Smooth muscle cell of the brain vasculature (primary cell): ENCODE measurements at places on chromosomes 5 and 9.
A peak's percentile ranks its signal among the peaks of the same experiment; 100 is the strongest.

- DNase-seq, result no peak
Measured at GRCh38 chr9:74858751-74859414, 28.8 kb downstream of the TRPM6 start.

- DNase-seq, result no peak
Measured at GRCh38 chr9:19108038-19108437, 5.3 kb upstream of the HAUS6 start.

DNA sequence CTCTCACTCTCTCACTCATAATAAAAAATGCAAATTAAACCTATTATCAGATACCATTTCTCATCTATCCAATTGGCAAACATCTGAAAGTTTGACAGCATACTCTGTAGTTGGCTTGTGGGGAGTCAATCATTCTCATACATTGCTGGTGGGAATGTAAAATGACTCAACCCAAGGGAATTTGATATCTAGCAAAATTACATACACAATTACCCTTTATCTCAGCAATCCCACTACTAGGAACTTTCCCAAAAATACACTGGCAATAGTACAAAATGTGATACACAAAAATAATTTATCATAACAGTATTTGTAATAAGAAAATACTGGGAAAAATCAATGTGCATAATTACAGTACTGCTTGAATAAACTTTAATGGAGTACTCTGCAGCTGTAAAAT lies 731.3 kb downstream of the DTWD2 start:
- DNase-seq, result no peak

DNA sequence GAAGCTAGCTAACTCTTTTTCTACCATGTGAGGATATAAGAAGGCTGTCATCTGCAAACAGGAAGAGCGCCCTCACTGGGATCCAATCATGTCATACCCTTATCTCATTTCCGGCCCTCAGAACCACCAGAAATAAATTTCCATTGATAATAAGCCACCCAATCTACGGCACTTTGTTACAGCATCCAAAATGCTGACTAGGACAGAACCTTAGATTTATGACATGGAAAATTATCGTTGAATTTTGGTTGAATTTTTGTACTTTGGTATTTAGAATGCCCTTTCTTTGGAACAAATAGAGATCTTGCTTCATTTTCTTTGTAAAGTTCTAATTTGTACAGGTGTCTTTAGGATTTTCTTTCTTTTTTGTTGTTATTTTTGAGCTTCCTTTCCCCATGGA lies 53.3 kb upstream of the CYLC2 start:
- no peak for DNase-seq

- no peak for DNase-seq
Measured at GRCh38 chr5:146947181-146947941, 68.8 kb upstream of the PPP2R2B start.

- DNase-seq, result no peak
Measured at GRCh38 chr5:31270396-31270795, 76.9 kb downstream of the CDH6 start.

- DNase-seq, result peak; percentile 82
Measured at GRCh38 chr9:86983620-86984259, 36.4 kb upstream of the GAS1 start.

DNA sequence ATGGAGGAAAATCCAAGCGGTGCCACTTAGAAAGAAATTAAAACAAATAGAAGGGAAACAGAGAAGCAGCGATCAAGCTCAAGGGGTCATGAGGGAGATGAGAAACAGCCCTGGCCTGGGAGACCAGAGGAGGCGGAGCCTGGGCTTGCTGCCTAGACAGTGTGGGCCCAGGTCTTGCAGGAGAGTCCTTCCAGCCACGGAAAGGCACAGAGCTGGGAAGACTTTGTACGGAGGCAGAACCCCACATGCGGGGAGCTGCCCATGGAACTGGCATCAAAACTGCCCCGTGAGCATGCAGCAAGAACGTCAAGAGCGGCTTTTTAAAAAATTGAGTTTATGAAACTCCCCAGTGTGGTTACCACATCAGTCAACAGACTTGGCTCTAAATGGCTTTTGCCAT lies 119.4 kb downstream of the IRX1 start:
- DNase-seq, result no peak

DNA sequence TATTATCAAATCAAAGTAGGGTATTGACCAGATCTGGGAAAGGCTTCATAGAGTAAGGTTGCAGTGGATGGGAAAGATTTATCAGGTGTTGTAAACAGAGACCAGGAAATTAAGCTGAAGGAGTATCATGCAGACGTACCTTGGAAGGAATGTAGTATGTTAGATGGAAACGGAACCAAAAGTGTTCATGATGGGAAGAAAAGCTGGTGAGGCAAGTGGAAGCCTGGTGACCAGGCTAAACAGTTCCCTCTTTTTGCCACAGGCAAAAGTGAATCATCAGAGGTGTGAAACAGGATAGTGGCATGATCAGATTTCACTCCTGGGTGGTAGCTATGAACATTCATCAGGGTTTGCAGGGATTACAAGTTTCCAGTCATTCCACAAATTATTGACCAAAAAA lies 780.1 kb upstream of the DMAC1 start:
- DNase-seq, result no peak

GRCh38 chr5:160269017-160269416 lies 39.7 kb downstream of the FABP6 start:
- peak; percentile 26 for DNase-seq

- DNase-seq, result peak; percentile 15
Measured at GRCh38 chr9:2570615-2571479, 50.7 kb upstream of the VLDLR start.

DNA sequence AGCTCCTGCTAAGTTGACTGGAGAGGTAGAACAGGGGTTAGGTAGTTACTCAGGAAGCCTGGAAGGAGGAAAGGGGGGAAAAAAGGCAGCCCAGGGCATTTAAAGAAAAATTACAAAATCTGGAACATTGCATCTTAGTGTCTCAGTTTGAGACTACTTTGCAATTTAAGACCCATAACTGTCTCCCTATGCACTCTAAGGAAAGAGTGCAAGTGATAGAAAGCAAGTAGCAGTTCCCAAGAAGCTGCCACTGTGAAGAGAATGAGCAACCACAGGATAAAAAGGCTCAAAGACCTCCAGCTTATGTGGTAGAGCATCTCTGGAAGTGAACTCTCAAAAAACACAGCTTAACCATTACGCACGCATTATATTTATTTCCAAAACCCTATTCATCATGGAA lies 141.8 kb downstream of the SLCO4C1 start:
- DNase-seq, result no peak

DNA sequence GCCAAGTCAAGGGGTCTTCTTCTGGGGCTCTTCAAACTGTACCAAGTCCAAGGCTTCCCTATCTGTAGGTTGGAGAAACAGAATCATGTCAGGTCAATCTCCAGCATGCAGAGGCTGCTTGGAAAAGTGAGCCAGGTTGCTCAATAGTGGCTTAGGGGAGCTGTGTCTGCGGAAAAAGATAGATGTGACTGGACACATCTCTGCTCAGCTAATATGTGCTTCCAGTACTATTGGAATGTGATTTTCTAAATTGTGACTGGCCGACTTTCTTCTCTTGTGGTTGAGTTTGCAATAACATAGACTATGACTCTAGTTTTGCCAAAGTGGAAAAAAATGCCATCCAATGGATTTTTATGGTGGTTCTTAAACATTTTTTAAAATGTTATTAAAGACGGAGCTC lies 136.7 kb downstream of the BOD1 start:
- DNase-seq, result no peak

GRCh38 chr9:97557606-97558095 lies 56.2 kb downstream of the TMOD1 start:
- DNase-seq, result no peak

GRCh38 chr5:131081374-131081773 lies 83.7 kb downstream of the HINT1 start:
- DNase-seq, result no peak

DNA sequence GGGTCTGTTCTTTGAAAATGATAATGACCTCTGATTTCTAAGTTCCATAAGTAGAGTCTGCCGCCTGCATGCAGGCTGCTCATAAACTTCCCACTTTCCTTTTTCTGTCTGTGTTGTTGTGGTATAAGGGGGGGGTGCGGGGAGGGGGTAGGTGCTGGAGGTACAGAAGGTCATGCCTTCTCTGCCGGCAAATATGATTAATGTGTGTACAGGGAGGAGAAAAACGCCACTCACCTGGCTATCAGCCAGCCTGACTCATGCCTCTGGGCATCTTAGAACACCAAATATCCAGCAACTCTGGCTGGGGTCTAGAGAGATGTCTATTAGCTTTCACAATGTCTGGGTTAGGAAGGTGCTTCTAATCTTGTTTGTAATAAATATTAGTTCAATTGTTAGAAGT lies 128.3 kb downstream of the EFNA5 start:
- DNase-seq, result peak; percentile 86

- no peak for DNase-seq
Measured at GRCh38 chr5:96067251-96067650, 105.6 kb upstream of the ELL2 start.

- DNase-seq, result no peak
Measured at GRCh38 chr5:74767579-74767913, 497 bp downstream of the NSA2 start.

GRCh38 chr9:130140706-130141105 lies 31.5 kb upstream of the NCS1 start:
- no peak for DNase-seq

- DNase-seq, result no peak
Measured at GRCh38 chr5:3027185-3027865, 275.8 kb upstream of the IRX2 start.

DNA sequence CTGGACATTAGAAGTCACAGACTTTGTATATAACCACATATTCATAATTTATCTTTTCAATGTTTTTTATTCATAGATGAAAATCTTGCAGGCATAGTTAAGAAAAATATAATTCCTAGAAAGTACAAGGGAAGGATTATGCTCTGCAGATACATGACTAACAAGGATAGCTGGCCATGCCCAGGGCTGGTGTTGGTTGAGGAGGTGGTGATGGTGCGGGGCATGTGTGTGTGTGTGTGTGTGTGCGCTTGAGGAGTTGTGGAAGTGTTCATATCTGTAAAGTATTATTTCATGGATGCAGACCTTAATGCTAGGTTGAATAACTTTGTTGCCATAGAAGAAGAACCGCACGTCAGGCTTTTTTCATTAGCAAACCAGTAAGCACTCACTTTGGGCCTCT lies 1.3 kb downstream of the S1PR3 start:
- DNase-seq, result no peak

DNA sequence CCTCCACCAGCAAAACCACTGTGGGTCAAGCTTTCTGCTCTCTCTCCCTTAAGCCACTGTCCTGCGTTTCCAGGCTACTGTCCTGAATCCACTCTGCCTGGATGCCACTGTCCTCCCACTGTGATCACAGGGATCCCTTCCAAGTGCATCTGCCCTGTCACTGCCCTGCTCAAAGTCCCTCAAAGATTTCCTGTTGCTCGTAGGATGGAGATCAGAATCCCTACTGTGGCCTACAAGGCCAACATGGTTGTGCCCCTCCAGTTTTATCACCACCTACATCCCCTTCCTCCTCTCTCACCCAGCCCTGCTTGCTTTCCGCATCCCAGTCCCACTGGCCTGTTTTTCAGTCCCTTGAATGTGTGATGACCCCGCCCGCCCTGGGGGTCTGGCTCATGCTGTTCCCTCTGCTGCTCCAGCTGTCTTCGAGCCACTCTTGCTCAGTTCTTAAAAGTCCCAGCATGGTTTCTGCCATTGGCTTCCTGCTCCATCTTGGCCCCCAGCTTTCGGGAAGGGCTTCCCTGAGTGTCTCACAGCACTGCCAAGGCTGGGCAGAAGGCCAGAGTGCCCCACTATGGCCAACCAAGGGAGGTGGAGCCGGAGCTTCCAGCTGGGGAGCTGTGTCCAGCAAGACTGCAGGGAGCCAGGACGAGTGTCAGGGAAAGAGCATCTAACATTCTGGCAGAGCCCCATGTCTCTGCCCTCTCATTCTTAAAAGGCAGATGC lies 12.9 kb upstream of the FRRS1L start:
- DNase-seq, result peak; percentile 55
